ENCODE measurements at places on chromosomes 6 and 20.

DNA sequence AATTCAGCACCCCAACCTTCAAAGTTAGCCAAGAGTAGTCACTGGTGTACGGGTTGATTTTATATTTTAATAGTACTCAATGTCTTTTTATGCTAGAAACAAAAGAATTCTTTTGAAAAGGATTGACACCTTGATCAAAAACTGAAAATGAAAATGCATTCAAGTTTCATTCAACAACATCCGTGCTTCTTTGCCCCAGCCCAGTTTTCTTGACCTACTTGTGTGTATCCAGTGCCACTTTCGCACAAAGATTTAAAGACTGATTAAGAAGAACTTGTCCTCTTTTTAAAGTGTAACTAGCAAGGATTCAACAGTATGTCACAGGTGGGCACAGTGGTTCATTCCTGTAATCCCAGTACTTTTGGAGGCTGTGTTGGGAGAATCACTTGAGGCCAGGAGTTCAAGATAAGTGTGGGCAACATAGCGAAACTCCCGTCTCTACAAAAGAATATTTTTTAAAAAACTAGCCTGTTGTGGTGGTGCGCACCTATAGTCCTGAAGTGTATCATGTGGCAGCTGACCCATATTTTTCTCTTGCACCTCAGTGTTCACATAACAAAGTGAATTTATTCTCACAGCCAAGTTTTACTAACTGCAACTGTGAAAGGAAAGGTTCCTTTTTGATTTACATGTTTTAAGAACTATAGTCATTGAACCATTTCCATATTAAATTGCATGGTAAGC lies 22.7 kb upstream of the CD2AP start:
- no peak for DNase-seq

- DNase-seq = peak; percentile 69
These were observed 81.8 kb downstream of the SGK1 start for GRCh38 chr6:134235937-134236751.

DNA sequence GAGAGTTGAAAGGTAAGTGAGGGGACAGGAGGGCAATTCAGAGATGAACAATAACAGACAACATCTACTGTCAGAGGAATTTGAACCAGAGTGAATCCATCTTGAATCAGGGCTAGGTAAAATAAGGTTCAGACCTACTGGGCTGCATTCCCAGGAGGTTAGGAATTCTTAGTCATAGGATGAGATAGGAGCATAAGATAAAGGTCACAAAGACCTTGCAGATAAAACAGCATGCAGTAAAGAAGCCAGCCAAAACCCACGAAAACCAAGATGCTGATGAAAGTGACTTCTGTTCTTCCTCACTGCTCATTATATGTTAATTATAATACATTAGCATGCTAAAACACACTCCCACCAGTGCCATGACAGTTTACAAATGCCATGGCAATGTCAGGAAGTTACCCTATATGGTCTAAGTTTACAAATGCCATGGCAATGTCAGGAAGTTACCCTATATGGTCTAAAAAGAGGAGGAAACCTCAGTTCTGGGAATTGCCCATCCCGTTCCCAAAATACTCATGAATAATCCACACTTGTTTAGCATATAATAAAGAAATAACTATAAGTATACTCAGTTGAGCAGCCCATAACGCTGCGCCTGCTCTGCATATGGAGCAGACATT lies 248.5 kb downstream of the HAO1 start:
- DNase-seq = no peak

GRCh38 chr6:125789167-125789566 lies 1.6 kb upstream of the NCOA7 start:
- no peak for DNase-seq

DNA sequence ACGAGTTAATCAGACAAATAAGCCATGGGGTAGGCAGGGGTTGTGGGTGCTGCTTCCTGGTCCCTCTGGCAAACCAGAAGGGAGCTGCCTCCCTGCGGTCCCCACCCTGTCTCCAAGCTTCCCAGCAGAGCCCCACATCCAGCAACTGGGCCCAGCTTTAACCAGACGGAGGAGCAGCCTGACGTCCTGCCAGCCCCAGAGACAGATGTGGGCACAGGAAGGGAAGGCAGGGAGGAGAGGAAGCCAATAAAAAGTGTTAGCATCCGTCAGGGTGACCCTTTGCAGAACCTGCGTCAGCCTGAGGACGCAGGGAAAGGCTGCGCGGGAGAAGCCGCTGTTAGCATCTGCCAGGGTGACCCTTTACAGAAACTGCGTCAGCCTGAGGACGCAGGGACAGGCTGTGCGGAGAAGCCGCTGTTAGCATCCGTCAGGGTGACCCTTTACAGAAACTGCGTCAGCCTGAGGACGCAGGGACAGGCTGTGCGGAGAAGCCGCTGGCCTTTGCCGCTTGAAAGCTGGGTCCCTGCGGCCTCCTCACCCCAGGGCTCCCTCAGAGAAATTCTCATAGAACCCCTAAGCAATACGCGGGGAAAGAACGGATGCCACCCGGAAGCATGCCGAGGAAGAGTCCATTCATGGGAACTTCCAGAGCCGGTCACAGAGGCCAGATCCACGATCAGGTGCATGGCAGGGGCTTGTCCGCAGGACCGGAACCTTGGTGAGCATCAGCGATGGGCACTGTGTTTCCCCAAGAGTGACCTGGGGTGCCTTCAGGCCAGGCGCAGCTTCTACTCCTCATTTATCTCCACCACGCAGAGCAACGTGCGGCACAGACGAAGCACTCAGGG lies 15.9 kb downstream of the DLL1 start:
- no peak for DNase-seq

- no peak for DNase-seq
These were observed 22.4 kb upstream of the BACH2 start for GRCh38 chr6:90319044-90319443.

DNA sequence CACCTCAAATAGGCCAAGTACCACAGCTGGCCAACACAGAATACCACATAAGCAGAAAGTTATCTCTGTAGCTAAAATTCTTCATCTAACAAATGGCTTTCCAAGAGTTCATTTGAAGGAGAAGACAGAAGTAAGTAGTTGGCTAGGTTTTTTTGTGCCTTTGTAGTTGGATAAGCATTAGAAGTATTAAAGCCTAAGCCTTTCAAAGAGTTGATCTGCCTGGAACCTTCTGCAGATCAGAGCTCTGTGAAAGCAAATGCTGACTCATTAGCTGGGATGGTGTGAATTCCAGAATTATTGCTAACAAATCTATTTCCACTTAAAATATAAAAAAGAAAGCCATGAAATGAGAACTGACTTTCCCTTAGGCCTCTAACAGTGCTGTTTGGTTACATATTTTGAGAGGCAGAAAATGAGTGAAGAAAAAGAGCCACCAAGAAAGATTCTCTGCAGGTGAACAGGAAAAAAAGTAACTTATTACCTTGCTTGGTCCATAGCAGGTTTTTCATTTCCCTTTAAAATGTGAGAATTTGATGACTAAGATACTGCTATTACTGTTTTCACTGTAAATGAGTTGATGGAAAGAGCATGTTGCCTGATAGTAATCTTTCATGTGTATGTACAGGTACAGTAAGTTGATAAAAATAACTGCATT lies 763.2 kb upstream of the FLRT3 start:
- DNase-seq = no peak

GRCh38 chr20:38187517-38187916 lies 22.4 kb upstream of the TGM2 start:
- DNase-seq = peak; percentile 43

GRCh38 chr20:63549679-63550282 lies 2.2 kb upstream of the SRMS start:
- DNase-seq = no peak

DNA sequence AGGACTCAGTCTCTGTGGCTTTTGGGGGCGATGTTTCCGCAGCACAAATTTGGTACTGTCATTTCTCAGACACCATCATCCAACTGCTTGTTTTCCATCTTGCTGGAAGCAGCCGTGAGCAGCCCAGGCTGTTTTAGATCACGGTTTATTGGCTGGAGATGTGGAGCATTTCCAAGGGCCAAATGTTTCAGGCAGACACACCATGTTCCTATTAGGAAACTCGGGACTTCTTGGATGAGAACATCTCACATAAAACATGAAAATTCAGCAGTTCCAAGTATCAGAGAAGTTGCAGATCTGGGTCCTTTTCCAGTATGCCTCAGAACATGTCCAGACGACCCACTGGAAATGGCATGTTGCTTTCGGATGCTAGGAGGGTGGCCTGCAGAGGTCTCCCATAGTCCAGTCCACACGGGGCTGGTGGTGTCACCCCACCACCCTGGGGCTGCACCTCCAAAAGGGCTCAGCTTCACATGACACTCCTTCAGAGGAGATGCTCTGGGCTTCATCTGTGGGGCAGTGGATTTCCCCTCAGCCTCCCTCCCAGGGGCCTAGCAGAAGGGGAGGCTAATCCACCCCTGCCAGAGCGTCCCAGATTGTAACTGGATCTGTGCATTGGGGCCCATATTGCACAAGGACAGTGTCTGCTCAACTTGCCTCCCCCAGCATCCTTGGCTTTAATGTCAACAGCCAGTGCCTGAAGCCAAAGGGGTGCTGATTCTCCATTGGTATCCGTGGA lies 176.3 kb downstream of the SCP2D1 start:
- DNase-seq = no peak

DNA sequence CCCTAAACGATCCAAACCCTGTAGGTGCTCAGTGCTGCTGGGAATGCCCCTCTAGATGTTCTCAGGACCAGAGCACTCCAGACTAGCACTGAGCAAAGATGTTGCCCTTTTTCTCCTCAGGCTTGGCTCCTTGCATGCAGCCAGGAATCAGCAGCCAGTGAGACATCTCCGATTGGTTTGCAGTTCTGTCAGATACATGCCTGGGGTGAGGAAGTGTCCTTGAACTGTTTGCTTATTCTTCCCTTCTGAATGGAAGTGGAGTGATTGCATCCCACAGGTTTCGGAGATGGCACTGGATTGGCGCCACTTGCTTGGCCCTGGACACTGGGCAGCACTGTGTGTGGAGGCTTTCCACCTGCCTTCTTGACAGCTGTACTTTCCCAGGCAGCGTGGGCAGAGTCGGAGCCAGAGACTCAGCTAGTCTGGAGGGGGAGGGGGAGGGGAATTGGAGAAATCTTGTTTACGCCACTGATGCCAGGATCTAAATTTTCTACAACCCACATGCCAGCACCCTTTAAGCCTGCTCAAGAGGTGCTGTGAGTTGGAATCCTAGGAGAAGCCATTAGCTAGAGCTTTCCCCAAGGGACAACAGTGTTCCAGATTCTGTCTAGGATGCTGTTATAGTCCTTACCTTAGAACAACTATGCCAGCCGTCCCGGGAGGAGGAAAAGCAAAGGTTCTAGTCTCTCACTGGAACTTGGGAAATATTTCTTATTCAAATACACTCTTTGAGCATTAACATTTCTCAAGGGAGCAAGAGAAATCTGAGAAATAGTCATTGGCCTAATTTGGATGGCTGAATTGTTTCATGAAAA lies 49.2 kb upstream of the SASH1 start:
- no peak for DNase-seq

DNA sequence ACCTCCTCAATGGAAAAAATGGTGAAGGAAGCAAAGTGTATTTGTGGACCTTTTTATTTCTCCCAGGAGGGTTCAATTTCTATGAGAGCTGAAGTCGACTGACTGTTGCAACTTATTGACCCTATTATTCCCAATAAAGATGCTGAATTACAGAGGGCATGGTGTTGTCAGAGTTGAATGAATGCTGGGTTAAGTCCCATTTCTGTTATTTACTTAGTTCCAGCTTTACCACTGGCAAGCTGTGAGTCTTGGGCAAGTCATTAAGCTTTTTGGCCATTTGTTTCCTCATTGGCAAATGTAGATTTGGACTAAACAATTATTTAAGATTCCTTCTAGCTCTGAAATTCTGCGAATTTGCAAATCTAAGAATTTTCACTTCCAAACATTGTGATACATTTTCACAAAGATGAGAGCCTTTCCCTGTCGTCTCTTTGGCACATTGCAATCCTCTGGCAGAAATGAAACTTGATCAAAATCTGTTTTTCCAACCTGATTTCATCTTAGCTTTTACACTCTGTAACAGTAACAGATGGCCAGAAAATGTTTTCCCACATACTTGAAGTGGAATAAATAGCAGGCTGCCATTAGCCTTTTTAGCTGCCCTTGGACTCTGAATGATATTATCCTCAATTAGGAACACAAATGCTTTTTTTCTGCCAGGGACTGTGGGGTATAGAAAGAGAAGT lies 21.3 kb downstream of the BLTP3A start:
- DNase-seq = no peak

- no peak for DNase-seq
These were observed 619 bp downstream of the DAAM2 start for GRCh38 chr6:39792540-39793450.

DNA sequence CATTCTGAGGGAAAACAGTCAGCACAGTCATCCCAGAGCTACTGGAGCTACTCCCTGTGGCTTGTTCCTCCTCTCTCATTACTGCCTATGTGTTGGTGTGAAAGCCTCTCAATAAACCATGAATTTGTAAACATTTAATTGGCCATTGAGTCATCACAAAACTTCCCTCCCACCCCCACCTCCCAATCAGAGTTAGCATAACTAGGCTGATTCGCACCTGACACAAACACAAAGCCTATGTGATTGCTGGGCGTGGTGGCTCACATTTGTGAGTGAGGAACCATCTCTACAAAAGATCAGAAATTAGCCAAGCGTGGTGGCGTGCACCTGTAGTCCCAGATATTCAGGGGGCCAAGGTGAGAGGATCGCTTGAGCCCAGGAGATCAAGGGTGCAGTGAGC lies 17.1 kb upstream of the SNTA1 start:
- DNase-seq = no peak

- no peak for DNase-seq
These were observed 12.1 kb downstream of the NHSL1 start for GRCh38 chr6:138487102-138487604.

DNA sequence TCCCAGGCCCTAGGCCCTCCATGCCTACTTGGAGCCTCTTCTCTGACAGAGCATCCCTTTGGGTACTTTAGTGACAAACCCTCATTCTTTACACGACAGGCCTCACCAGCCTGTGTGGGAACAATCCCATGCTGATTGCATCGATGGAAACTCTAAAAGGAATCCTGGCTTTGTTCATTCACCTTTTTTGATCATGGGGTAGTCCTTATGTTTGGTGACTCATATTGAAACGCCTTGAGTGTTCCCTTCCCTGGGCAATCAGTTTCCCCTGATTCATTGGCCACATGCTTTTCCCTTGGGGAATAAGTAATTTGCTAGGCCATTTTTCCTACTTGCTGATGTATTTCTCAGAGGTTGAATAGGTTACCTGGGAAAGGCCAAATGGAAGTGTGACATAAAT lies 14.7 kb upstream of the TNFAIP3 start:
- DNase-seq = no peak

- DNase-seq = peak; percentile 79
These were observed at the start of gene HTR1B for GRCh38 chr6:77463308-77463860. HTR1B (minus strand) TSS chr6:77463491; CDS start chr6:77463403, 88 bp downstream.

DNA sequence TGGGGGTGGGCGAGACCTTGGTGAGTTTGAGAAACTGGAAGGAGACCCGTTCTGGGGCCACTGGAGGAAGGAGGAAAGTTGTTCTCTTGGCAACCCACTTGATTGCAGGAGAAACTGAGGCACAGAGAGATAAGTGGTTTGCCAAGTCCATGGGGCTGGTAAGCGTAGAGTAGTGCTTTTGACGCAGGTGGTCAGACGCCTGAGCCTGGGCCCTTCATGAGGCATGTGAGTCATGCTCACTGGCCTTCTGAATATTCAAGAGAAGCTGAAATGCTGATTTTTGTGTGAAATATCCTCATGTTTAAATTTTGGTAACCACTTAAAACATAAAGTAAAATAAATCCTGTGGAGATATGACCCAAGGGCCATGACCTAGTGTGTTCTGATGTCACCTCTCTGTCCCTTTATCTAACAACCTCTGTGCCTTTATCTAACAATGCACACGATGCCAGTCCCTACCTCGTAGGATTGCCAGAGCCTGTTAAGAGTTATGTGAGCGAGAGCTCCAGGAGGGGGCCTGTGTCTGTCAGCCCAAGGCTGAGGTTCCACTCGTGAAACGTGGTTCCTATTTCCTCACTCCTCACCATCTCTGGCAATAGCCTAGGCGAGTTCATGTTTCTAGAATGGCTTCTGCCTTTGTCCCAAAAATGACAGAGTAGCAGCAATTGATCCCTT lies 32.8 kb upstream of the PMEPA1 start:
- no peak for DNase-seq
